ENCODE measurements at places on chromosomes 6 and 20.
A peak's percentile ranks its signal among the peaks of the same experiment; 100 is the strongest.

- no peak for DNase-seq
Measured at GRCh38 chr6:114524081-114524480, 181.3 kb upstream of the HS3ST5 start.

- DNase-seq: no peak
Measured at GRCh38 chr6:39177130-39177529, 52.1 kb downstream of the KCNK5 start.

DNA sequence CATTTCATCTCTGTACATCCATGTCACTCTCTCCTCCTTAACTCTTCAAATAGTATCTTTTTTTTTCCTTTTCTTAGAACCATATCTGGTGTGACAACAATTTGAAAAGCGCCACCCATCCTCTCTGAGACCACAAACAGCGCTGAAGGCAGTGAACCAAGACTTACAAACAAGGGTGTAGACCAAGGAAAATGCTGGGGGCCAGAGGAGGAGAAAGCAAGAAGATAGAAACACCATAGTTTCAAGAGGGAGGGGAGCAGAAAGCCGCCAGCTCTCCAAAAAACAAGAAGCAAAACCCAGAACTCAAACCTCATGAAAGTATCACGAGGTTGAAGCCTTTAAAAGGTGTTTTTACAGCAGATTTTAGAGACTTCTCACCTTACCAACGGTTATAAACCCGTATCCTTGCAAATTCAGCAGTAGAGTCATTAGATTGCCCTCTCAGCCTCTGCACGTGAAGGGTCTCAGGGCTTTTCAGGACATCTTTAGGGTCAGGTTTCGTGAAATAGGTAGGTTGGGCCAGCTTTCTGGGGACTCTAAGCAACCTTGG, 13.3 kb upstream of the RIPOR2 start:
- no peak for DNase-seq

DNA sequence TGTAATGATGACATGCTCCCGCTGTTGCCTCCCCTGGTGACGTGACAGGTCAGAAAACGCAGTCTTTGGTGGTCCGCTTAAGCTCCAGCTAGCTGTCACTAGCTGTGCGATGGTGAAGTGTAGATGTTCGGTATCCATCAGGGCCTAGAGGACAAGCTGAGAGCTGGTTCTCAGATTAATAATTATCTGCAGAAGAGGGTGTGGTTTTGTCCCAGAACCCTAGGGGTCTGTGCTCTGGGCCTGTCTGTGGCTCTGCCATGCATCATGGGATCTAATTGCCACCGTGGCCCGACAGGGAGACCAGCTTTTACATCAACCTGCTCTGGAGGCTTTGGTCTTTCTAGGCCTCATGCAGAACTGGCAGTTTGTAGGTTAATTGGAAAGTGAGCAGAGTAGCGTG, 34.1 kb downstream of the ERMARD start:
- no peak for DNase-seq

GRCh38 chr20:35277531-35278395, at the start of gene MMP24OS:
MMP24OS (minus strand) TSS chr20:35278122; CDS start chr20:35277929, 193 bp downstream.
- peak; percentile 71 for DNase-seq

- no peak for DNase-seq
Measured at GRCh38 chr6:142810952-142811514, 133.9 kb downstream of the HIVEP2 start.

- DNase-seq: no peak
Measured at GRCh38 chr6:41561416-41561815, 15.2 kb downstream of the FOXP4 start.

GRCh38 chr20:24684421-24684871, 215.0 kb downstream of the SYNDIG1 start:
- no peak for DNase-seq

DNA sequence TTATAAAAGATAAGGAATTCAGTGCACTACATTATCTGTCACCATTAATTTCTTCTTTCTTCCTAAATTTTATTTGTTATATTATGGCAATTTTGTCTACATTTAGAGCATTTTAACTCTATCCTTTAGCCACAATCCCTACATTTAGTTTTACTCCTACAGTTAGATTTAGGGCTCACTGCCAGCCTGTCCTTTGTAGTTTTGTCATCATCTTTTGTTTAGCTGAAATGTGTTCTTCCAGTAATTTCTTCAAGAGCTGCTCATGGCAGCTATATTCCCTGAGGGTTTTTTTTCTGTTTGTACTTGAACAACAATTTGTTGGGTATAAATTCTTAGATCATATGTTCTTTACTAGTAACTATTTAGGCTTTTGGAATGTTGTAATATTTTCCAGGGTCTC, 72.7 kb upstream of the B3GAT2 start:
- no peak for DNase-seq

DNA sequence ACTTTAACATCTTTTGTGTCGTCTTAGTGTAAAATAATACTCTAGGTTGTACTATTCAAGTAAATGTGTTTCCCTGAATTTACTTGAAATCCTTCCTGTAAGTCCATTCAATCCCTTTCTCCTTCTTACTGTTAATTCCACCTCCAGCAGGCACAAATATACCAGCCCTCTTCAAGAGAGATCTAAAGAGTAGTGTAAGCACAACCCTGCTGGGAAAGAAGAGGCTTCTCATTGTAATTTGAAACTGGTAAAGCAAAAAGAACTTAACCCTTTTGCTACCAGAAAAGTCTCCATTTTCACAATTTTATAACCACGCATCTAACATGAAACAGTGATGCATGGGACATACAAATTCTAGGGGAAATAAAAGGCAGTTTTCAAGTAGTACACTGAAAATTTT, at the start of gene BMP5:
BMP5 (minus strand) TSS at position 191 of the 400 bp plus-strand sequence. CDS start 725 bp downstream, outside the sequence.
- DNase-seq: no peak

DNA sequence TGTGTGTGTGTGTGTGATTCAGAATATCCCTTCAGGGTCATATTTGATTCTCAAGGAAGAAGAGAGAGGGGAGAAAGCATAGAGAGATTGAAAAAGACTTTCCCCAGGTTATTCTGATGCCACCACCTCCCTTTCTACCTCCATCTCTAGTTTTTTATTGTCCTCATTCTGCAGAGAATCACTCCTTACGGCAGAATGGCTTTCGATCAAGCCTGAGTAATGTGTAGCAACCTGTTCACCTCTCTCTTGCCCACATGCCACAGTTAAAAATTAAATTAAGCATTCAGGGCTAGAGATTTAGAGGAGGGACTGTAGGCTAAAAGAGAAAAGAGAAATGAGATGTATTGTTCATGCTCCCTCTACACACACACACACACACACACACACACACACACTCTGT, 18.1 kb downstream of the KLHL32 start:
- DNase-seq: no peak

DNA sequence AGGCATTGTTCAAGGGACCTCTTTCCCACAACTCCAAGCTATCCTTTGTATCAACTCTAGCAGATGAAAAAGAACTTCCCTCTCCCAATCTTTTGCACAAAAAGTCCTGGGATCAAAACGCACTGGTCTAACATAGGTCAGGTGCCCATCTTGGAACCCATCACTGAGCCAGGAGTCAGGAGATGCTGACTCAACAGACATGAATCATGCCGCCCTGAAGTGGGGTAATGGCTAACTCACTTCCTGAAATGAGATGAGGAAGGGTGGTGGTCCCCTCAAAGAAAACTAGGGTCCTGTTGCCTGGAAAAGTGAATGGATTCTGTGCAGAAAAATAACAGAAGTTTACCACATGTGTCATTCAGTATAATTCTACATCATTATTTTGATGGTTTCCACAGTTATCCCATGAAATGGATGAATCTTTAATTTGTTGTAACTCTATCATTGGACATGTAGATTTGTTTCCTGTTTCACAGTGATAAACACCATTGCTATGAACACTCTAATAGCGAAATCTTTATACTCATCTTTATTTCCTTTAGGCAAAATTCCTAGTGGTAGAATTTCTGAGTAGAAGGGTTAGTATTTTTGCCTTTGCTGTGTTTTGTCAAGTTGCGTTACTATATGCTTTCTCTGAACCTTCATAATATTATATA, 151.3 kb downstream of the SLC16A10 start:
- no peak for DNase-seq

- DNase-seq: no peak
Measured at GRCh38 chr6:108363113-108363512, 68.3 kb downstream of the AFG1L start.

DNA sequence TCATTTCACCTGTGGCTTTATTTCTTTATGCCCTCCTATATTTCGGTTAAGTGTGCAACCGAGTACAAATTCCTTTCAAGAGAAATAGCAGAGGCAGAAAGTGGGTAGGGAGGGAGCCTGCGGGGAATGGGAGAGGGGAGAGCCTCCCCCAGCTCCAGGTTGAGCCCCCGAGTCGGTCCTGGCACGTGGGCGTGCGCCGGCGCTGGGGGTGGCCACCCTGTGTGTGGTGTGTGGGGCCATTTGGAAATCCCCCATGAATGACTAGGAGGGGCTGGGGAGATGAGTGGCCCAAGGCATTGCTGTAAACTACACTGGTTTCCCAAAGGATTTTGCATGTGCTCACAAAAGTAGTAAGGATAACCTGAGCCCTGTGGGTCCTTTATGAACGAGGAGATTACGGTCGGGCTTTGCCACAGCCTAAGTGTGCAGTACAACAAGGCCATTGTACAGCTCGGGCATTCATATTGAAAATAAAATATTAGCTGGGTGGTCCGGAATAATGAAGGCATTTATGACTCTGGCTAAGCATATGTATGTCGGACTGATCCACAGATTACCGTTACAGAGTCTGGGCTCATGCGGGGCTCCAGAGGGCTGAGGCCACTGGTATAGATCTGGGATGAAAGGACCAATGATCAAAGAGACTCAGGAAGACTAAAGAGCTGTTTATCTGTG, 84.5 kb upstream of the RALGAPA2 start:
- no peak for DNase-seq

DNA sequence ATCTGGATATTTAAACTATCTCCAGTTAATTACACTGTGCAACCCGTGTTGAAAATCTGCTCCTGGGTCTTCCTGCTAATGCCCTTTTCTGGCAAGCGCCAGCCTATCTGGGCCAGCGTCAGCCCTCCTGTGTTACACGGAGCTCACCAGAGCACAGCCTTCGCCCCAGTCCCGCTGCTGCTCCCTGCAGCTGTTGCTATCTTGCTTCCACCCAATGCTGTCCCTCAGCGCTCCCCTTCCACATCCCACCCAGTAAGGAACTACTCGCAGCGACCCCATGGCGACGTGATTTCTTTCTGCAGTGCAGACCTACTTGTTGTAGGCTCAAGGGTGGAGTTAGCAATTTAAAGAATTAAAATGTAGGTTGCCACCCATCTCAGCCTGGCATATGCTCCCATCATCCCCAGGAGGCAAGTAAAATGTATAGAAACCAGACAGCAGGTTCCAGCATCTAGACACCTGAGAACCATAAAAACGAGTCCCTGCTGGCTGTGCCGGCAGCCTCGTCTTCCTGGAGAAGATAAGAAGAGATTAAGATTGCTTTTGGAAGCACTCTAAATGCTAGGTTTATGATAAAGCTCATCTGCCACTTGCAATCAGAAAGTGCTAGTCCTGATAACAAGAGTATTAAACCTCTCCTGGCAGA, 254.3 kb upstream of the FOXQ1 start:
- no peak for DNase-seq

DNA sequence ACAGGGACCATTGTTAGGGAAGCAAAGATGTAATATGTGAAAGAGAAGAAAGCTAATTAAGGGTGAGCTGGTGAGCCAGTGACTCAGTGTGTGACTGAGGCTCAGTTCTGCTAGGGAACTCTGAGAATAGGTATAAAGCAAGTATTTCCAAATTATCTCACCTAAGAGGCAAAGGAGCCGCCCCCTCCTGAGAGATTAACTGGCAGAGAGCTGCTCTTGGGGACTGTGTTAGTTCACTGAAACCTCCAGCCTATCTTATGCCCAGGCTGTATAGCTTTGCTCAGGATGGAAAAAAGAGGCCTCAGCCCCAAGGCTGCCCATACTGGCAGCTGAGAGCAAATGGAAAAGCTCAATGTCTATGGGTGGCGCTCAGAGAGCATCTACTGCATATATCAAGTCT, 152.0 kb downstream of the PAK5 start:
- DNase-seq: no peak

DNA sequence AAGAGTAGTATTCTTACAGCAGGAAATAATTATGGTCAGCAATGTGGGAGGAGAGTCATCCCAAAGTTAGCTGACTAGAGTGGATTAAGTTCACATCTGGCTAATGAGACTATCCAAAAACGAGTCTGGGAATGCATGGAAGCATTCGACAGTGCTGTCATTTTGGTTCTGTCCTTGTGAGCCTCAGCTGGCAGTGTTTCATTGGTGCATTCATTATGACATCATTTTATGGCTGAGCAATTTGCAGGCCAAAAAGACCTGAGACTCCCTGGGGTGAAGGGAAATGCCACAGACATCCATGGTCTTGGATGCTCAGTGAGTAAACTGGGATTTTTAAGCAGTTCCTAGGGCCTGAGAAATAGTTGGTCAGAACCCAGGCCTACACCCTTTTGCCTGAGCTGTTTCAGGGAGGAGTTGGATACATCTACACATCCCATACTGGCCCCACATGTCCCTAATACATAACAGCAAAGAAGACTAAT, 196.4 kb upstream of the CCN2 start:
- no peak for DNase-seq

GRCh38 chr6:125869427-125869826, 78.7 kb downstream of the NCOA7 start:
- no peak for DNase-seq

- DNase-seq: no peak
Measured at GRCh38 chr6:32074996-32075532, 34.1 kb downstream of the TNXB start.

DNA sequence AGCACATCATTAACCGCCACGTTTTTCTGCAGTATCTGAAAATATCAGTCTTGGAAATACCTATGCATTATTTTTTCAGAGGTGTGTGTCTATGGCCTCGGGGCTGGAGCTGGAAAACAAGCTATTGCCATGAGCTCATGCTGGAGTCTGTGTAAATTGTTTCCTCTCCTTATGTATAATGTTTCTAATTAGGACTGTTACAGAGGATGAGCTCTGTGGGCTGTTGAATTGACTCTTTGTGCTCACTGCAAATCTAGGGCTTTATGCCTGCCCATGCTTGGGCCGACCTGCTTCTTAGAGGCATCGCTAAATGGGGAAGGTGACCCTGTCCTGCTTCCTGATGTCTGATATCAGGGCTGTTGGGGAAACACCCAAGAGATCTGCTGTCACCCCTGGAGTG, 80.8 kb upstream of the SLC22A16 start:
- no peak for DNase-seq

- no peak for DNase-seq
Measured at GRCh38 chr20:38728911-38729642, 4.8 kb downstream of the SLC32A1 start.

DNA sequence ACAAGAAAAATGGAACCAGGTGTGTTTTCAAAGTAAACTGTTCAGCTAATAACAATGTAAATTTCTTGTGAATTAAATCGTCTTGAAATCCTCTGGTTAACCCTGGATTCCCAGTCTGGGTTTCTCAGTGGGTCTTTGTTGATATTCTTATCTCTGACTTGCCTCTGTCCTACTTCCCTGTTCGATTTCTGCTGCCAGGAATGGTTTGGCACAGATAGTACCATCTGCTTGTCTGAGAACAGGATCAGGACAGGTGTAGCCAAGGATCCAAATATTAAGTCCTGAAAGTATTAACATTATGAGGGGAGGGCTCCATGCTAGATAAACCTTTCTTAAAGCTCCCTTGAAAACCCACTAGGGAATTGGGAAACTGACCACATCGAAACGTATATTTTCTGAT, 30.1 kb downstream of the ARFGEF2 start:
- no peak for DNase-seq

GRCh38 chr6:142489722-142490610, 188.2 kb downstream of the ADGRG6 start:
- no peak for DNase-seq

All from urinary bladder (tissue), 4 donors.